ENCODE measurements at places on chromosomes 16 and 17. TPM values are rescaled to one million over a fixed set of nuclear protein-coding genes. Genes with fewer than 3 reads are reported as not detected.

DNA sequence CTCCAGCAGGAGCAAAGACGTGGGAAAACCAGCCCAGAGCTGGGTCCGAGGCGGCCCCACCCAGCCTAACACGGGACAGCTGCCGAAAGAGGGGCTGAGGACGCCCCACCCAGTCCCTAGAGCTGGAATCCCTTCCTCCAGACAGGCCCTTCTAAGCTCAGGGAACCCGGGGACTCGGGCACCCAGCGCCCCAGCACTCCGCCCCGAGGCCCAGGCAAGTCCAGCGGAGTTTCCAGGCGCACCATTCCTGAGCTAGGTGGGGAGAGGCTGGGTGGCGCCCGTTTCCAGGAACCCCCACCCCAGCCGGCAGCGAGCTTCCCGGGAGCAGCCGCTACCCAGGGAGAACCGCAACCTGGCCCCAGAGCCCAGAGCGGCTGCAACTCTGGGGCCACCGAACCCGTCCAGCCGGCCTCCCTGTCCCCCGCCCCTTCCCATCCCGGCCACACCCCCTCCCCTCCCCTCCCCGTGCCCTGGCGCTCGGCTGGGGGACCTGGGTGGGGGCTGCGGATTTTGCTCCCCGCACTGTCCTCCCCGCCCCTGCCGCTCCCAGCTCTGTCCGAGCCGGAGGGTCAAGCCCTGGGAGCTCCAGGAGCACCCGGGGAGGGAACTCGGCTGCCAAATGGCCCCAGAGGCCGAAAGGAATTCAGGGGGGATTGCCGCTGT is 536 bp downstream of the TMC6 start:
- DNase-seq, result peak; percentile 59

- peak; percentile 68 for DNase-seq
These were observed 1503.7 kb downstream of the CDH11 start for GRCh38 chr16:63617990-63618763.

DNA sequence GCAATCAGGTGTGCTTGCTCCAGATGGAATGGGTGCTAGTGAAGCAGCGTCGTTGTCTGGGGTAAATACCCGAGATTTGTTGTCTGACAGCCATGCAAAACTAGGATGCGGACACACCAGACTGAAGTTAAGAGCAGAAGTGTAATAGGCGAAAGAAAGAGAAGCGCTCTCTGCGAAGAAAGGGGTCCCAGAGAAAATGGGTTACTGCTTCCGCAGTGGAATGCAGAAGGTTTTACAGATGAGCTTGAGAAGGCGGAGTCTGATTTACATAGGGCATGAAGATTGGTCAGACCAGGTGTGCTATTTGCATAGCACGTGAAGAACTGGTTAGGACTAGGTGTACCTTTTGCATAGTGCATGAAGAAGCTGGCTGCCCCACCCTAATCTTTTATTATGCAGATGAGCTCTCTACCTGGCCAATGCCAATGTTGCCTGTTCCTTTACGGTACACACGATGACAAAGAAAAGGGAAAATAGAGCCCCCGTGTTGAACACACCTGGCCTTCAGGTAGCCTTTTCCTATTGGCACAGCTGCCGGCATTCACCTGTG is 32.0 kb upstream of the SNN start:
- DNase-seq, result no peak

DNA sequence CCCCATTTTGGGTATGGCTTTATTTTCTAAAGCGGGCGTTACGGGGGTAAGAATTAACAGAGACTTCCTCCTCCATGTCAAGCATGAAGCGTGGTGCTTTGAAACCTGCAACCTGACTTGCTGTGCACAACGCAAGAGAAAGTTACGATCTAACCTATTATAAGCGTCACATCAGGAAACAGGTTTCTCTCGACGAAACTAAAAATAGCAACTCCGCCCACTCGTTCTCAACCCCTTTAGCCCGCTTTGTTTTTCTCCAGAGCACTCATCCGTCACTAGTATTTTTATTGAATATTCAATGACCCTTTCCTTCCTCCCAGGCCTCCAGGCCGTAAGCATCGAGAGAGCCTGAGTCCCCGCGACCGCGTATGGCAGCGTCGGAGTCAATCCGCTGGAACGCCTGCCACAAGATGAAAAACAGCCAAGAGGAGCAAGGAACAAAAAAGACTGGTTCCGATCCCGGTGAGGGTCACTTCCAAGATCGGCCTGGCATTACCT is 555 bp downstream of the NUP88 start:
- peak; percentile 28 for DNase-seq

The ACSM2A gene
- 0.85 TPM for polyA plus RNA-seq

The SLFN12L gene
- 16.8 TPM for polyA plus RNA-seq

The NPIPB4 gene
- 192 TPM for polyA plus RNA-seq

The PLA2G15 gene
- 12.8 TPM for polyA plus RNA-seq

The C1QTNF8 gene
- 0.10 TPM for polyA plus RNA-seq

The NLRC3 gene
- 4.5 TPM for polyA plus RNA-seq

The SLC13A2 gene
- polyA plus RNA-seq, result 0.45 TPM
